Ecto neural progenitor cell (in vitro differentiated cells): ENCODE measurements at places on chromosomes 16 and 17.

GRCh38 chr17:50128441-50129352, 1.3 kb downstream of the SAMD14 start:
- DNase-seq: peak; percentile 78

DNA sequence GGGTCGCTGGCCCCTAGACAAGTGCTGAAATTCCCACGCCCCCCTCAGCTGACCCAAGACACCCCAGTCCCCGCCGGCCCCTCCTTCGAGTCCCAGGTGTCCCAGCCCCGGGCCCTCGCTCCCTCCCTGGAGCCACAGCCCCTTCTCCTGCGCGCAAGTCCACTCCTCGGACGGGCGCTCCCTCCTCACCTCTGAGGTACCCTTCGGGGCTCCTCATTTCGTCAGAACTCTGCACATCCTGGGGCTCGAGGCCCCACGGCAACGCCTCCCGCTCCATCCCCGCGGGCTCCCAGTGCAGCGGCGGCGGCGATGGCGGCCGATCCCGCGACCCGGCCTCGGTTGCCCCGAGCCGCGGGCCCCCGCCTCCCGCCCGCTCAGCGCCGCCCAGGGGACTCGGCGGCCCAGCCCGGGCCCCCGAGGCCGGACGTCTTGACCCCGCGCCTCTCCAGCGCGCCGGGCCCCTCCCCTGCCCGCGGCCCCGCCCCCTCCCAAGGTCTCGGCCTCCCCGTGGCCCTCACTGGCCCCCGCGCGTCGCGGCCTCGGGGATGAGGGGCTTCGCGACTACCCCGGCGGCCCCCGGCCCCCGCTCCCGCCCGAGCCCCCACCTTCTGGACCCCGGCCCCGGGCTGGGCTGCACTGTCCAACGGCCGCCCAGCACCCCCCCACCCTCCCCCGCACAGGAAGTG, at the start of gene ZNF768:
Gene ZNF768, minus strand, starts transcription at position 430 of the 686 bp plus-strand sequence. Its CDS starts 153 bp downstream, at position 277.
- DNase-seq: peak; percentile 90

DNA sequence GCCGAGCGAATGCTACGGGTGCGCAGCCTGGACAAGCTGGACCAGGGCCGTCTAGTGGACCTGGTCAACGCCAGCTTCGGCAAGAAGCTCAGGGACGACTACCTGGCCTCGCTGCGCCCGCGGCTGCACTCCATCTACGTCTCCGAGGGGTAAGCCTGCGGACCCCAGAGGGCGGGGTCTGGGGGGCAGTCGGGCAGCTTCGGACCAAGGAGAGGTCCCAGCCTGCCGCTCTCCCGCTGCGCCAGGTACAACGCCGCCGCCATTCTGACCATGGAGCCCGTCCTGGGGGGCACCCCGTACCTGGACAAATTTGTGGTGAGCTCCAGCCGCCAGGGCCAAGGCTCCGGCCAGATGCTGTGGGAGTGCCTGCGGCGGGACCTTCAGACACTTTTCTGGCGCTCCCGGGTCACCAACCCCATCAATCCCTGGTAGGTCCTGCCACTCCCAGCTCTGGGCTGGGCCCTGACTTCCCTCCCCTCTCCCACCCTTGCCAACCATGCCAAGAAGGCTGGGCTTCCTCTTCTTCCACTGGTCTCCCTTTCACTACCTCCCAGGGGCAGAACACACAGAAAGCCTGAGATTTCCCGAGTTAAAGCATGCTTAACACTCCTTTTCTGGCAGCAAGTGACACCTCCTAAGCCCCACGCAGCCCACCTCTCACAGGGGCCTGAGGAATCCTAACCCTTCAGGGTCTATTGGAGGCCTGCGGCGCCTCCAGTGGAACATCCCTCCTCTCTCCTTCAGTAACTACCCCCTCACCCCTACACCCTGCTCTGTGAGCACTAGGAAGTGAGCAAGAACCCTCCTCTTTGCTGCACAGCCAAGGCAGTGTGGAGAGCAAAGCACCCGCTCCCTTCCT, 3.2 kb downstream of the NAGS start:
- DNase-seq: no peak

DNA sequence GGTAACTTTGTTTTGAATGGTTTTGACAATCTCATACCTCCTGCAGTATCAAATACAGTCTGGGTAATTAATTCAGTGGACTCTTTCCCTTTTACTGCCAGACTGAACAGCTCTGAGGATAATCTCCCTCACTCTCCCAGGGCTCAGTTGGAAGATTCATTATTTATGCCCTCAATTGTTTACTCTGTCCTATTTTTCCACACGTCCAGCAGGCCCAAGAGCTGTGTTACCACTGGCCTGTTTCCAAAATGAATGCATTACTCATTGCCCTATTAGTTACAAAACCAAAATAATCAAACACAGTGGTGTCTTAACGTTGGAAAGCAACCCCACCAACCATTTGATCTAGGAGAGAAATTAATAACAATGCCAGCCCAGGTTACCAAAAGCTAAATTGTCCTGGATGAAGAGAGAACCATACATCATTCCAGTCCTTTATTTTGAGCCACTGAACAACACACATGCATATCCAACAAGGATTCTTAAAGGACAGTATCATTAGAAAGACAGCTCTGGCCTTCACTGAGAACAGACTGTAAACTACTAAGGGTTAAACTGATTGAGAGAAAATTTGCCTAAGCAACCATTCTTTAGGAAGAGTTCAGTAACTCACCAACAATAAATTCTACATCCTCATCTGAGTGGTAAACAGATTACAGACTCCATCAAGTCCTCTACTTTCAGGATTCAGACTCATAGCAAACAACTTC, 34.5 kb downstream of the FAM222B start:
- DNase-seq: peak; percentile 29

DNA sequence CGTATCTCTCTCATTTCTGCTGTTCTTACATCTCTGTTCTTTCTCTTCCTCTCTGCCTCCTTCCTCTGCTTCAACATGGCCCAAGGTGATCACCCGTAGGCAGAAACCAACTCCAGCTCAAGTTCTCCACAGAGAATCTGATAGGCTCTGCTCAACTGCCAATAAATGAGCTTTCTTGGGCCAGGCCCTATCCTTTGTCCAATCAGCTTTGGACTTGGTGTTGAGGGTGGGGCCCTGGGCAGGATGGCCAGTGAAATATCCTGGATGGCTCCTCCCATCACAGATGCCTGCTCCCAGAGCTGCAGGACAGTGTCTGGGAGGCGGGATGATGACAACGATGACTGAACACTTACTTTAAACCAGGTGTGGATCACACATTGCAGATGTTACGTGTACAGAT, 17.4 kb upstream of the BRD7 start:
- DNase-seq: no peak

GRCh38 chr16:1057252-1057932, 15.2 kb upstream of the SSTR5 start:
- DNase-seq: peak; percentile 77

DNA sequence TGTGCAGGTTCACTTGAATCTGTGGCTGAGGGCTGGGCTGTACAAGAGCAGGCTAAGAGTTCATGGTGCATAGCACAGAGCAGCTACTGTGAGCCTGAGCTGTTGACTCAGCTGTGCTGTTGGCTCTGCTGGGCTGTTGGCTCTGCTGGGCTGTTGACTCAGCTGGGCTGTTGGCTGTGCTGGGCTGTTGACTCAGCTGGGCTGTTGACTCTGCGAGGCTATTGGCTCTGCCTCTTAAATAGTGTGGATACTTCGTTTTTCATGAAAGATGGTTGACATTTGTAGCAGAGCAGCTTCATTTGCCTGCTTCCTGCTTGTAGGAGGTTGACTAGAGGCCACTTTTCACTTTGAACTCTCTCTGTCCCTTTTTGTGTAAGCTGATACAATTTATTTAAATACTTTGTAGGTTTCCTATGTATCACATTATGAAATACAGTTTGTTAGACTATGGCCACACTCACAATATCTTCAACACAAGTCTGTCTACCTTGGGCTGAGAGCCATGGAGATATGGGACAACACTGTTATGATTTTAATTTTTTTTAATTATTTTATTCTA, 40.3 kb upstream of the CCNF start:
- no peak for DNase-seq

DNA sequence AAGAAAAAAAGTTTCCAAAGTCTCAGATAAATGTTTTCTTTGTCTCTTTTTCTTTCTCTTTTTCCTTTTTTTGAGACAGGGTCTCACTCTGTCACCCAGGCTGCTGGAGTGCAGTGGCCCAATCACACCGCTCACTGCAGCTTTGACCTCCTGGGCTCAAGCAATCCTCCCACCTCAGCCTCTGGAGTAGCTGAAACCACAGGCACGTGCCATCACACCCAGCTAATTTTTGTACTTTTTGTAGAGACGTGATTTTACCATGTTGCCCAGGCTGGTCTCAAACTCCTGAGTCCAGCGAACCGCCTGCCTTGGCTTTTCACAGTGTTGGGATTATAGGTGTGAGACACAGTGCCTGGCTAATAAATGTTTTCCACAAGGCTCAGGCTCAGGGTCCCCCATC, 53.3 kb upstream of the KSR1 start:
- no peak for DNase-seq

GRCh38 chr16:12091569-12092543, 115.3 kb downstream of the SNX29 start:
- no peak for DNase-seq

GRCh38 chr17:33106525-33107165, 115.0 kb downstream of the SPACA3 start:
- DNase-seq: no peak

DNA sequence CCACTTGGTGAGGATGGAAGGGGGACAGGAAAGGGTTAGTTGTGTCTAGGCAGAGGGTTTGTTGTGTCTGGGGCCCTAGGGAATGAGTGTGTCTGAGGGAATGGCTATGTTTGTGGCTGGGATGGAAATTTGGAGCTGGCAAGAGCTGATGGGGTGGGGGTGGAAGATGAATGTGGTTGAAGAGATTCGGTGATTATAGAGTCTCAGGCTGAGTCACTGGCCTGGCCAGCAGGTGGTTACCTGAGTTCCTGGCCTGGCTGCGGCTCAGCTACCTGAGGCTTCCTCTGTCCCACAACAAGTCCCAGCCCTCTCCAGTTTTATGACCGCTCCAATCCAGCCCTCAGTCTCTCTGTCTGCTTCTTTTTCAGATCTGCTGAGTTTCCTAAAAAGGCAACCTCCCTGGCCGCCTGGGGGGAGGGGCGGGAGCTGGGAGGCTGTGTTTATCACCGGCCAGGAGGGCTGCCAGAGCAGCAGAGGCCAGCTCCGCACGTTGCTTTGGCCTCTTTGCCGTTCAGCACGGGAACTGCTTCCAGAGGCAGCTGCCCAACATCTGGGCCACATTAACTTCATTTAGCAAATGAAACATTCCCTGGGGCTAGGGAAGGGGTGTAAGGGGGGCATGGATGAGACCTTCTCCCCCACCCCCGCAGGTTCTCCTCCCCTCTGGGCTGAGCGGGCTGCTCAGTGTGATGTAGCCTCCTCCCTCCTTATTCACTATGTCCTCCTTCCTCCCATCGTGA, 21.8 kb downstream of the ITGB3 start:
- DNase-seq: peak; percentile 86

- DNase-seq: no peak
Observed at GRCh38 chr17:59345476-59345875, 14.0 kb downstream of the YPEL2 start.

DNA sequence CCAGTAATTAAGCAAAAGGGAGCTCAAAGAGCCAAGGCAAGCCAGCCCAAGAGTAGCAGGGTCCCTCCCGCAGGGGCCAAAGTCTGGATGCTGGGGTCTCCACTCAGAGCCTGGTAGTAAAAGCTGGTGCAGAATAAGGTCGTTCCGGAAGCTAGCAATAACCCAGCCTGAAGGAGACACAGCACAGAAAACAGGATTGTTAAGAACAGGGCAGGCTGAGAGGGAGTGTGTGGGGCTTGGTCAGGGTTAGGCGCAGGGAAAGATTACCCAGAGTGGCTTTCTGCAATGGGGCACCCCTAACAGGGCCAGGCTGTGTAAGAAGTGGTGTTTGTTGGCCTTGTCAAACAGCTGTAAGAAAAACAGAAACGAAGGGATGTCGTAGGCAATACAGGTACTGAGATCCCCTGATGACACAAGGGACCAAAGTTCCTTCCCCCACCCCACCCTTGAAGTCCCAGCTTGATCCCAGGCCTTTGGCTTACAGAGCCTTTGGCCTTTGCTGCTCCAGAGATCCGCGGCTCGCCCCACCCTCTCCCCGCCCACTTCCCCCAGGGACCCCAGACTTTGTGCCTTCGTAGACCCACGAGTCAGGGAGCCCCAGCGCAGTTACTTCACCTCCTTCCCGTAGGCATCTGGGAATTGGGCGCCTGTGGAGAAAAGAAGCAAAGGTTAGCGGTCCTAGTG, 712 bp downstream of the TMEM256 start:
- DNase-seq: no peak

DNA sequence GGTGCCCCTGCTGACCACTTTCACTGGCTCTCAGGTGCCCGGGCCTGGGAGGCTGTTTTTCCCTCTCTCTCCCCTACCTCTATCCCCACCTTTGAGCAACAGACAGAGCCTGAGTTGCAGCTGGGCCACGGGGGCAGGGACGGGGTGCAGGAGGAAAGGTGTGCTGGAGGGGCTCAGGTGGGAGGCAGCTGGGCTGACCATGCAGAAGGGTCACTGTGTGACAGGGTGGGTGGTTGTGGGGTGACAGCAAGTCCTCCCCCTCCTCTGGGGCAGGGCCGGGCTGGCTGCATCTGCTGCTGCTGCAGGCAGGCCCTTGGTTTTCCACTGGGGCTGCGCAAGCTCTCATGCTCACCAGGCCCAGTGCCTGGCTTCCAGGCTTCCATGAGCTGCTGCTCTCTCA, 6.6 kb downstream of the ZNF319 start:
- DNase-seq: no peak

GRCh38 chr17:74866198-74866835, 6.5 kb downstream of the FDXR start:
- DNase-seq: no peak

DNA sequence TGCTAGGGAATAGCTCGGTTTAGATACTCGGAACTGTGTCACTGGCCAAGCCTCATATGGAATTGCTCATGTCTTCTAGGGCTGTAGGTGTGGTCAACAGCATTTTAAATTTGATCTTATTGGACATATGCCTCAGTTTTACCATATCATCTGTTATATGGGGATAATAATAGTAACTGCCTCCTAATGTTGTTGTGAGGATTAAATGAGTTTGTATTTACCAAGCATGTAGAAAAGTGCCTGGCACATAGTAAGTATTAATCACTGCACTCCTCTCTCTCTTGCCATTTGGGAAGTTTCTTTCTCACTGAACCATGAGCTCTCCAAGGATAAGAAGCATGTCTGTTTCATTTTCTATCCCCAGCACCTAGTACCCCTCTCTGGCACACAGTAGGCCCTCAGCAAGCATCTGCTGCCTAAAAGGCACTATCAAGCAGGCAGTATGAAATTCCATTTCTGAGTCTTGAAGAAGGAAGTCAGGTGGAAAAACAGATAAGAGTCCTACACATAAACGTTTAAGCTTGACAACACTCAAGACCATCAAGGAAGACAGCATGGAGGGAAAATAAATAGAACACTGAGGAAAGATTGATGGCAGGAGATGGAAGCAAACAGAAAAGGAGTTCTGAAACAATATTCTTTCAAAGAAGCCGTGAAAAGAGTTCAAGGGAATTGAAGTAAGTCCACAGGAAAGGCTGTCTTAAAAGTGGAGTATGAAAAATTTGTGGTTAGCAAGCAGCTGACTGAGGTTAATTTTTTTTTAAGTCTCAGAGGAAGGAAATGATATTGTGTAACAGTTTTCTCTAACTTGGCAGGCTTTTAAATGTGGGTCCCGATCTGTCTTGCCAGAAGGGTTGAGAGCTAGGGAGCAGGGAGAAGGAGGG, 2.2 kb upstream of the ATP6V0A1 start:
- no peak for DNase-seq
